ENCODE measurements at places on chromosomes 6 and 20.

- DNase-seq, result no peak
These were observed 166.4 kb downstream of the ATXN1 start for GRCh38 chr6:16594849-16595248.

DNA sequence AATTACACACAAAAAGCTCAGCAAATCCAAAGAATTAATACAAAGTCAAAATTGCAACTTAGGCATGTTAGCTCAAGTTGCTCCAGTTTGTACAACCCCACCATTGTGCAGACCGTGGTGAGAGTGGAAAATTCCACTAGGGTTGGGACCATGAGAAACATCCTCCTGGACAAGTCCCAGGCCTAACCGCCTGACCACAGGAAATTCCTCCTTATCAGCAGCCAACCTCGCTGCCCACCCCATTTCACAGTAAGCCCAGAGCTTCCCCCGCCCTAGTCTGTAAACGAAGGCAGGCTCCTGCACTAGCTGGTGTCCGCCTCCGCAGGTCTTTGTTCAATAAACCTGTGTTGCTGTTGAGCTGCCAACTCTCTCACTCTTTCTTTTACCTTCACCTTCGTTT lies 1023.3 kb downstream of the EYS start:
- no peak for DNase-seq

DNA sequence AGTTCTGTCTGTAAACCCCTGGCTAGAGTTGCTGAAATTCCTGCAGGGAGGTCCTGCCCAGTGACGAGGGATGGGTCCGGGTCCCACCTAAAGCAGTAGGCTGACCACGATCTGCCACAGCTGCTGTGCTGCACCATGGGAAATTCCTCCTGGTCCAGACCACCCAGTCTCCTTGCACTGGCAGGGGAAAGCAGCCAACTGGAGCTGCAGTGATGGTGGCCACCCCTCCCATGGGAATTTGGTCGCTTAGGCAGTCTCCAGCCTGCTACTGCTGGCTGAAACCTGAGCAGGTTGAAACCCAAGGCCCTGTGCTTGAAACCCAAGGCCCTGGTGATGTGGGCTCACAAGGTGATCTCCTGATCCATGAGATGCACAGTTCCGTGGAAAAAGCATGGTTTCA lies 23.9 kb upstream of the MOXD1 start:
- DNase-seq, result no peak

DNA sequence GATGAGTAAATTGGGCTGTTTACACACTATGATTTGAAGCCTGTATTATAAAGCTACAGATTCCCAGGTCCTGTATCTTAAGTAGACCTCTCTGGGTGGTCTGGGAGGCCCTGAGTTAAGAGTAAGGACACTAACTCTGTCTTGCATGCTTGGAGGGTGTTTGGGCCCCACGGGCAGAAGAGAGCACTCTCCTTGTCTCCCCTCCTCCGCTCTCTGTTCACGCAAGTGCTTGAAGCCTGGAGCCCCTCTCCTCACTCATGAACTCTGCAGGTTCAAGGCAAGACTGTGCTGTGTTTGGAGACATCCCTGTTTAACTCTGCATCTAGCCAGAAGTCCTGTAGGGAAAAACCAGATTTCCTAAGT lies 154.0 kb downstream of the ZDHHC14 start:
- DNase-seq, result no peak

- no peak for DNase-seq
These were observed 134.3 kb downstream of the SLC23A2 start for GRCh38 chr20:4867051-4867450.

DNA sequence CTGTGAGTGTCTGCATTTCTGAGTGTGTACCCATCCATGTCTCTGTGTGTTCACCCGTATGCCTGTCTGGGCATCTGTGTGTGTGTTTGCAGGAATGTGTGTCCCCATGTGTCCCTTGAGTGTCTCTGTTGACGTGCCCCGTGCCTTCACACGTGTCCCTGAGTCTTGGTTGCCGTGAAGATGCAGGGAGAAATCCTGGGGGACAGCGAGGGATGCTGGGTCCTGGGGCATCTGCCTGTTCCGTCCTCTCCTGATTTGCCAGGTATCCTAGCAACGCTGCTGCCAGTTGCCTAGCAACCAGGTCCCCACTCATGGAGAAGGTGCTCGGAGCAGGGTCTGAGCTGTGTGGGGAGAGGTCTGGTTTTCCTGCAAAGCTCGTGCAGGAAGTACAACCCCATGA lies 6.0 kb upstream of the LKAAEAR1 start:
- DNase-seq, result no peak

DNA sequence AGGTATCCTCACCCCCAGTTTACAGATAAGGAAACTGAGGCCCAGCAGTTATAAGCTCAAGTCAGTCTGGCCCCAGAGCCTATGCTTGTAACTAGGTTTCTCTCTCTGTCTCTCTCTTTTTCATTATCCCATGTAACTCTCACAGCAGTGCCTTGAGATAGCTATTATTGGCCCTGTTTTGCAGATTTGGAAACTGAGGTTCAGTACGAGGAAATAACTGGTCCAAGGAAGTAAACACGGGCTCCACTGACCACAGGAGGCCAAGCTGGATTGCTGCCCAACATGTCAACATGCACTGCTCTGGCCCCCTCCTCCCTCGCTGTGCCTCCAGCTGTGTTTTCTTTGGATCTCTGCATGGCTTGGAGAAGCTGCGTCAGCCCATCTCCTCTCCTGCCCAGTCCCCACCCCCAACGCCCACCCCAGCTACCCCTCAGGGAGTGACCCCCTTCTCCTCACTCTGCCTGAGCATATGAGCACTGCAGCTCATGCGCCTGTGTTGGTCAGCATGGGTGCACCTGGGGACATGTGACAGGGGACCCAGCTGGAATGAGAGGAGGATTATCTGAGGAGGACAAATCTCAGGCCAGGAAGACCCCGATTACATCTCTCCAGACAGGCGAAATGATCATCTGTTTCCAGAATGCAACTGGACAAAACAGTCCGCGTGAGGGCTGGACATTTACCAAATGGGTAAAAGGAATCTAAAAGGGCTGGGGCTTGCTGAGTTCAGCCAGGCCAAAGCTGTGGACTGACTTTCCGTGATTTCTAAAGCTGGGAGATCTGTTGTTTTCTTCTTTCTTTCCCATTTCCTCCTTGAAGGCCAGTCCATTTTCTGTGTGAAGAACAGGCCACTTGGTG lies 7.8 kb upstream of the PLTP start:
- DNase-seq, result no peak

GRCh38 chr6:69867639-69867976 lies 1.3 kb downstream of the COL19A1 start:
- no peak for DNase-seq

DNA sequence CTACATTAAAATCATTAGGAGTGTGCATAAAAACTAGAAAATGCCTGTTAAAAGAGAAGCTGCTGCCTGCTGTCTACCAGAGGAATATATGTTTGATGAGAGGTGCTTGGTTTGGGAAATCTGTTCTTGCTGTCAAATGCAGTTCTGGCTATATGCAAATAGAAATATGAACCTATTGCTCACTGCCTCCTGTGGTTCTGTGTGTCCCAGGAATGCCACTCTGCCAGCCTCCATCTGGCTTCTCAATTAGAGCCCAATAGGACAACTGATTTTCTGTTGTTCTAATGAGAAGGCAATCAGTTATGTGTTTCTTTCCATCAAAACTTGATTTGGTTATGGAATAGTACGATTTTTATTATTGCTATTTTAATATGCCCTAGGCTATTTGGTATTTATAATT lies 759.7 kb downstream of the HDGFL1 start:
- DNase-seq, result no peak

- DNase-seq, result no peak
These were observed 32.4 kb downstream of the GABRR2 start for GRCh38 chr6:89282749-89283148.

- no peak for DNase-seq
These were observed 203.4 kb downstream of the MYLK4 start for GRCh38 chr6:2547355-2547754.

Data from effector memory CD4-positive, alpha-beta T cell (primary cell).